ENCODE measurements at places on chromosomes 3 and 15.

- no peak for DNase-seq
These were observed 105.0 kb downstream of the SSR3 start for GRCh38 chr3:156449710-156450574.

- peak; percentile 76 for DNase-seq
These were observed 1.2 kb upstream of the TYRO3 start for GRCh38 chr15:41557673-41558399.

- no peak for DNase-seq
These were observed 28.9 kb downstream of the NR2C2 start for GRCh38 chr3:14976317-14976716.

DNA sequence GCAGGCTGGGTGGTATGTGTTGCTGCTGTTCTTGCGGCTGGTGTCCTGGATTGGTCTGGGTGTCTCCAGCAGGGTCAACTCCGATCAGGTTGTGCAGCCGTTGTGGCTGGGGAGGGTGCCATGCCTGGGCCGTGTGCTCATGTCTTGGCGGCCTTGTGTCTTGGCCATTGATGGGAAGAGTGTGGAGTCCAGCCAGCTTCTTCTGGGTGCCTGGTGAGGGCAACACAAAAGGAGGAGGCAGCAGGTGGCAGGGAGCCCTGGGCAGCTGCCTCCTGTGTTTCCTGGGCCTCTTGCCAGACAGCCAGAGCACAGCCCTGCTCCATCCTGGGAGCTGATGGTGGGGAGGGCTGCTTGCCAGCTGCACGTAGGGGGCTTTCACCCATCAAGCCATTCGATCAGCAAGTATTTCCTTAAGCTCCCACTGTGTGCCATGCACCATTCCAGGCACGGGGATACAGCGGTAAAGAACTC lies 4.3 kb downstream of the CHAC1 start:
- no peak for DNase-seq

GRCh38 chr3:169118666-169119370 lies 544.7 kb downstream of the MECOM start:
- no peak for DNase-seq

DNA sequence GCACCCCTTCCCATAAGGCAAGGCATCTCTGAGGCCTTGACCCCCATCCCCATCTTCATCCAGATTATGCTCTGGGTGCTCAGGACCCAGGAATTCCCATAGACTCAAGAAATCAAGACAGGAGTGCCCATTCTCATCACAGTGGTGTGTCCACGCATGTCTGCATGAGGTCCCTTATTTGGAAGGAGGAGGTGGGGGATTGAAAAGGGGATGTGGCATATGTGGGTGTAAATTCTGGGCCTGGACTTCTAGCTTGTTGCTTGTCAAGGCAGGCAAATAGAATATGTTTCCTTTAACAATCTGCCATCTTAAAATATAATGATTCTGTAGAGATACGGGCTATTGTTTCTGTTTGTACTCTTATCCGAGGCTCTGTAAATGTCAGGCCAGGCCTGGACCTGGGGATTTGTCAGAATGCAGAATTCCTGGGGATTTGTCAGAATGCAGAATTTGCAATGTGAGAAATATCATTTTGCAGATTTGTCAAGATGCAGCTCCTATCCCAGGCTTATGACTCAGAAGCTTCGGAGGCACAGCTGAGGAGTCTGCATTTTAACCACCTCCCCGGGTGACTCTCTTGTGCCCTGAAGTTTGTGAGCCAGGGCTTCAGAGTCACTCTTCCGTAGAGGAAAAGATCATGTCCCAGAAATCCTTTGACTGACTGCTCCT lies 157.8 kb downstream of the SV2B start:
- DNase-seq: no peak

- DNase-seq: no peak
These were observed 264.6 kb upstream of the TLE3 start for GRCh38 chr15:70362350-70362749.

GRCh38 chr3:60225848-60226247 lies 1025.4 kb downstream of the FHIT start:
- no peak for DNase-seq

DNA sequence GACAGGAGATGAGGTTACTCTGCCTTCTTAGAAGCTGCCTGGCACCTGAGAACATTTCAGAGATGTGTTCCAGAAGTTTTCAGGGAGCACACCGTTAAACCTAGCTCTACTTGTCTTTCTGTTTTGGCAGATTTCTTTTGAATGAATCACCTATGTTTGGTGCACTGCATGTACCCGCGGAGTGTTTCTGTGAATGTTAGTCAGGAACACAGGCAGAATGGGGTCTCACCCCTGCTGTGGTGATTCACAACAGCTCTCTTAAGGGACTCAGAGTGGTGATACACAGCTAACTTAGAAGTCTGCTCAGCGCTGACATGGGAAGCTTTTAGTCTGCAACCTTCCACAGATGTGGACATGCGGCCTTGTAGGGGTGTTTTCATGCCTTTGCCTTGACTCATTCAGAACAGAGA lies 24.0 kb downstream of the TSEN2 start:
- no peak for DNase-seq

DNA sequence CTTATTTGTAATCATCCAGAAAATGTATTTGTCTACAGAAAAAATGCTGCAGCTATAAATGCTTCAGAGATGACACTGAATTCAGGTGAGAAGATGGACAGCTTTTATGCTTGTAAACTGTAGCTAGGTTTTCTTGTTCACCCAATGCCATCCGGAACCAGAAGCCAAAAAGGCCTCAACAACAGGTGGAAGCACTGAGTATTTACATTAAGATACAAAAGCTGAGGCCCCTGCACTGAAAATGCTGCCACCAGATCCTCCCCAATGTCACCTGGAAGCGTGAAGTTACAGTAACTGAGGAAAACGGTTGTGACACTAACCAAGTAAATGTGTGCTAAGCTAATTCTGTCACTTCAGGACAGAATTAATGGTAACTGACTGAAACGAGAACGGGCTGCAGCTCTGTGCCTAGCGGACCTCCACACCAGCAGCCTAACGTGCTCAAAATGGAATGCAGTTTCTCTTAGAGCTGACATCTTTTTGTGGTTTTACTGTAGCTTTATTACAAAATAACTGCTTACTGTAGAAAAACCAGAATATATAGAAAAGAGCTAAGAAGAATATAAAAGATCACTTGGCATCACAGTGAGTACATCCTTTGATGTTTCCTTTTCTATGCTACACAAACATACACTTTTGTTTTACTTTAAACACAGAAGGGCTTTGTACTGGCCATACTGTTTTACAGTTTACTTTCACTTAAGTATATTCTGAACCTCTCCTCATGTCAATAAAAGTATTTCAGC lies 7.6 kb downstream of the CHSY1 start:
- DNase-seq: no peak

GRCh38 chr3:57164657-57165573 lies at the start of gene IL17RD:
Gene IL17RD, minus strand, starts transcription at chr3:57165353. Its CDS starts 67 bp downstream, at chr3:57165286.
- DNase-seq: peak; percentile 64

DNA sequence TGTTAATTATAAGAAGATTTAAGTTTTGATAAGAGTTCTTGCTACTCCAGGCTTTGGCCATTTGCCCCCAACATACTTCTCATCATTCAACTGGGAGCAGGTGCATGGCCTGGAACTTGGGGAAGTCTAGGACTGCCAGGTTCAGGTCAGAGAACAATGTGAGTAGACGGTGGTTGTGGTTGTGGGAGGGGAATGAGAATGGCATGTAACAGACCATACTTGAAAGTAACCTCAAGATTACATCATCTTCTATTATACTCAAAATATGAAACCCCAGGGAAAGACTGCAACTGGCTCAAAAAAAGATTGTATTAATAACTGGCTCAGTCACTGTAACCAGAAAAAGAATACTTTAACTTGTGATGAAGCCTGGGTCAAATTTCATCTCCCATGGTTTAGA lies 364.9 kb upstream of the DPPA4 start:
- no peak for DNase-seq

DNA sequence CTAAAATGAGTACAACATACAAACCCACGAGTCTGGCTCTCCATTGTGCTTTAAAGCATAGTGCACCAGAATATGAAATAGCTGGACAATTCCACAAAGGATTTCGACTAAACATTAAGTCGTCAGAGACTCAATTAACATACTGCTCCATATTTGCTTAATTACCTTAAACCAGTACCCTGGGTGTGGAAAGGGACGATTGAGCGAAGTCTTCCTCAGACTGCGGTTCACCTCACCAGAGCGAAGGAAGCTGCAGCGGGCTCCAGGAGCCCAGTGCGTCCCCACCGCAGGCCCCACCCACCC lies 218 bp upstream of the TRPC1 start:
- no peak for DNase-seq

- DNase-seq: no peak
These were observed 3.1 kb upstream of the PTH1R start for GRCh38 chr3:46874430-46874829.

- no peak for DNase-seq
These were observed 26.8 kb downstream of the LRRC31 start for GRCh38 chr3:169842960-169843359.

- no peak for DNase-seq
These were observed 512 bp downstream of the IQCF5 start for GRCh38 chr3:51874889-51875288.

- no peak for DNase-seq
These were observed 420.4 kb downstream of the PDCD6IP start for GRCh38 chr3:34218706-34219385.

GRCh38 chr15:77247116-77247515 lies 172.8 kb downstream of the PEAK1 start:
- DNase-seq: no peak

DNA sequence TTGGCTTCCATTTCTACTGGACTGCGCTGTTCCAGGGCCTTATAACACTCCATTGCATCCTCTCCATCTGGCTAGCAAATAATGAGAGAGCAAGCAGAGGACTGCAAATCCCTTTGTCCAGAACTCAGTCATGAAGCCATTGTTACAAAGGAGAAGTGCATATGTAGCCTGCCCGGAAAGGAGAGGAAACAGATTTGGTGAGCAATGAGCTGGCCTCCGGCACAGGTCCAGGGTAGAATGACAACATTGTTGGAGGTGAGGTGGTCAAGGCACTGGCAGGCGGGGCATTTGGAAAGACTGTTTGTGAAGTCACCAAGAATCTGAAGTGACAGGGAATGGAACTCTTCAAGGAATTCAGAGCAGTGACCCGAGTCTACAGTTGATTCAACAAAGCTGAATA lies 25.0 kb upstream of the ATP1B3 start:
- DNase-seq: no peak

DNA sequence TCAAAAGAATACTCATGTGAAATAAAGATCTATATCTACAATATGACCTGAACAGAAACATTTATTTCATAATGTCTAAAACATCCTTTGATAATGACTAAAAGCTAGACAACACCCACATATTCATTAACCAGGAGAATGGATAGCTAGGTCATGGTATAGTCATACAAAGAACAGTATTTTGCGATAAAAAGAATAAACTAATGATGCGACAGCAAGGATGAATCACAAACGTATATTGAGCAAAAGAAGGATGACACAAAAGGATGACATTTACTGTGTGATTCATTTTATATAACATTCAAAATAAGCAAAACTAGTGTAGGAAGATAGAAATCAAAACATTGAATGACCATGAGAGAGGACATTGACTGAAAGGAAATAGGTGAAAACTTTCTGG lies 1233.1 kb downstream of the OTOL1 start:
- no peak for DNase-seq

DNA sequence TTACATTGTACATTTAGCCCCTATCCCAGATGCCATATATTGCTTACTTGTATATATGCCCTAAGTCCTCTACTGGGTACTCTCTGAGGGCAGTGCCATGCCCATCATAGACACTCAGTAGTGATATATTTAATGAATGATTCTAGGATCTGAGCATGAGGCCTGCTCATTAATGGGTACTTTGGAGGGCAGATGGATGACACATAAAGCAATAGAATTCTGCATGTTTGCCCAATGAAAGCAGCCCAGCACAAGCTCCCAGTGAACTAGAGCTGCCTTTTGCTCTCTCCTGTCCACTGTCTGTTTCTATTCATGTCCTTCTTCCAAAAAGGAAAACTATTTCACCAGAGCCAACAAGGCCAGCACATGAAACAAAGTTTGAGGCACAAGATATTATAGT lies 63.9 kb downstream of the TGFBR2 start:
- DNase-seq: no peak

DNA sequence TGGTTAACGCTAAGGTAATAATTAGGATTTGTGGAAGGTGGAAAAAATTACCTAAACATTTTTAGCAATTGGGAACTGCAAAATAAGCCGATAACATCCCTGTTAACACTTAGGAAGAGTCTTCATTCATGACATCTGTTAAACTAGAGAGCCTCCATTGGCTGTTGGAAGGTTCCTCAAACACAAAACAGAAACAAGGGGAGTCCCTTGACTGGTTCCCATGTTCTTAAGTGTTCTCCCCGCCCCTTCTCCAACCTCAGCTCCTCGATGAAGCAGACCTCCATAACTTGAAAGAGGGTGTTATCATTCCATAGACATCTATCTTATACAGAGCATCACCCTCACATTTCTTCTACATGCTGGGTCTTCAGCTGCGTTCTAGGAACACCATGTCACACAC lies 2.5 kb downstream of the SLC22A13 start:
- DNase-seq: no peak

- no peak for DNase-seq
These were observed 11.4 kb downstream of the CCK start for GRCh38 chr3:42254566-42254965.

DNA sequence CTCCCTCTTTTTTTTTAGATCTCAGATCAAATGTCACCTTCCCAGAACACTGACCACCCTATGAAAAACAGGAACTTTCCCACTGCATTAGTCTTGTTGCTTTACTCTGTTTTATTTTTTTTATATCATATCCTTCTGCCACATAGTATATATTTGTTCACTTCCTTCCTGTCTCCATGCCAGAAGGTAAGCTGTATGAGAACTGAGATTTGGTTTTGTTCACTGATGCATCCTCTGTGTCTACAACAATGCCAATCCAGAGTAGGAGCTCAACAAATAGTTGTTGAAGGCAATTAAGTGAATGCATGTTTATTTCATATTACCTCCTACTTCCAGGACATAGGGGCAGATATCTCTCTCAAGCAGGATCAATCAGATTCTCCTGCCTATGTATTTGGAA lies 114.4 kb downstream of the TPRG1 start:
- DNase-seq: no peak

DNA sequence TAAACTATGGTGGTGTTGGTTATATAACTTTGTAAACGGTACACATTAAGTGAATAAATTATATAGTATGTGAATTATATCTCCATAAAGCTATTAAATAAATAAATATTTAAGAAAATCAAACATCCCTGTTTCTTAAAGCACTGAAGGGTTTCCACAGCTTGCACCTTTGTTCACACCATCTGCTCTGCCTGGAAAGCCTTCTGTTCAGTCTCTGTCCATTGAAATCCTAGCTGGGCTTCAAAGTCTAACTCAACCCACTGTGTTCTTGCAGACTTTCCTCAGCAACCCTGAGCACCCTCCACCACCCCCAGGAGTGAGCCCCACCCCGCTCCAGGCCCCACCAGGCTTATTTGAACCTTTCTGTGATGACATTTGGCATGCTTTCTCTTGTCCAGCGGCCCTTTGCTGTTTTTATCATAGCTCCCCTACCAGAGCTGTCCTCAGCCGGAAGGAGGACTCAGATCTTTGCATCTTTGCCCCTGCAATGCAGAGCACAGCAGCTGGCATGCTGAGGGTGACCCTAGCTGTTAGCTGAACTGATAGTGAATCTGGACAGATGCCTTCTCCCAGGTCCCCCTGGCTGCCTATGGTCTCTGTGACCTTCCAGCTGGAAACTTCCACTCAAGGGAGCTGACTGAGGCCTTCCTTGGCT lies 105.2 kb downstream of the DAPK2 start:
- DNase-seq: no peak

All from CD4-positive, alpha-beta T cell treated with Interleukin-17A for 4 hours (primary cell).